Fibroblast of villous mesenchyme (primary cell): ENCODE measurements at places on chromosomes 3 and 15.

GRCh38 chr15:66908744-66909095 lies 156.7 kb upstream of the SMAD3 start:
- DNase-seq, result no peak

DNA sequence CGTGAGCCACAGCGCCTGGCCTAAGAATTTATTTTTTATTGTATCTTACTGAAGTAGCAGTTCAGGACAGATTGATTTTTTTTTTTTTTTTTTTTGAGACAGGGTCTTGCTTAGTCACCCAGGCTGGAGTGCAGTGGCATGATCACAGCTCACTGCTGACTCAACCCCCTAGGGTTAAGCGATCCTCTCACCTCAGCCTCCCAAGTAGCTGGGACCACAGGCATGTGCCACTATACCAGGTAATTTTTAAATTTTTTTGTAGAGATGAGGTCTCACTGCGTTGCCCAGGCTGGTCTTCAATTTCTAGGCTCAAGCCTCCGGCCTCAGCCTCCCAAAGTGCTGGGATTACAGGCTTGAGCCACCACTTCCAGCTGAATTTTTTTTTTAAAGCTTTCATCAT lies 99.8 kb upstream of the HERC1 start:
- no peak for DNase-seq

DNA sequence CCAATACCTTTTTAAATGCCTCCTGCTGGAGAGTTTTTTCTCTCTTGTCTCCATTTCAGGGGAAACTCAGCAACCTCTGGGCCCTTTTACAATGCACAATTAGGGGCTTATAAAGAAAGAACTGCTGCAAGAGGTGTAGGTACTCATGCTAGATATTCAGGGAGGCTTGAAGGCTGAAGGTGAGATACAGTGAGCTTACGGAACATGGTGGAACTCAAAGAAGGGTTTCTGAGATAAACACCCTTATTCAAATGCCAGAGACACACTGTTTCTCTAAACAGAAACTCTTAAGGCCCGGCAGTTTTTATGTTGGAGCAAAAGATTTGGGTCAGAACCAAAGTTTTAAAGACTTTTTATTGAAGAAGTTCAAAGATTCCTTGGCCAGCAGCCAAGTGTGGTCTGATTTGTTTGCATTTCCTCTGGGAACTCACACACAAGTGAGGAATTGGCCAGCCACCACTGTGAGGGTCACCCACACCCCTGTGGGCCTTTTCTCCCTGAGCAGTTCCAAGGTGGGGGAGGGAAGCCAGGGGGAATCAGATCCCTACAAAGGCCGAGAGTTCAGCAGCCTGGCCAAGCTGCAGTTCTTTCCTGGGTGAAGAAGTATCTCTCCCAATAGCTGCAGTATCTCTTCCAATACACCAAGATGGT lies 47.8 kb downstream of the TNFAIP8L3 start:
- peak; percentile 47 for DNase-seq

DNA sequence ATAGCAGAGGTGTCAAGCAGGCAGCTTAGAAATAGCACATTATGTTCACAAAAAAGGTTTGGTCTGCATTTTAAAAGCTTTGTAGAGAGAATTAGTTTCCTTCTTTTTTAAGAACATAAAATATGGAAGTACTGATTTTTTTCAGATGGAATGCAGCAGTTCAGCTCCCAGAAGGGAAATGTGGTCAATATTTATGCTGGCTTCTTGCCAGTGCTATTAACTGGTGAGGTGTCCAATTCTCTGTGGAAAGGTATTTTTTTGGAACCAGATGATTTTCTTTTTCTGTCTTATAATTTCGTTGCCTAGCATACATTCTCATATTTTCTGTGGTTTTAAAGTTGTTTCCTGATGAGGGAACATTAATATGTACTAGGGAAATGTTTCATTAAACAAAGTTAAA lies 211.4 kb upstream of the ZNF385D start:
- no peak for DNase-seq

DNA sequence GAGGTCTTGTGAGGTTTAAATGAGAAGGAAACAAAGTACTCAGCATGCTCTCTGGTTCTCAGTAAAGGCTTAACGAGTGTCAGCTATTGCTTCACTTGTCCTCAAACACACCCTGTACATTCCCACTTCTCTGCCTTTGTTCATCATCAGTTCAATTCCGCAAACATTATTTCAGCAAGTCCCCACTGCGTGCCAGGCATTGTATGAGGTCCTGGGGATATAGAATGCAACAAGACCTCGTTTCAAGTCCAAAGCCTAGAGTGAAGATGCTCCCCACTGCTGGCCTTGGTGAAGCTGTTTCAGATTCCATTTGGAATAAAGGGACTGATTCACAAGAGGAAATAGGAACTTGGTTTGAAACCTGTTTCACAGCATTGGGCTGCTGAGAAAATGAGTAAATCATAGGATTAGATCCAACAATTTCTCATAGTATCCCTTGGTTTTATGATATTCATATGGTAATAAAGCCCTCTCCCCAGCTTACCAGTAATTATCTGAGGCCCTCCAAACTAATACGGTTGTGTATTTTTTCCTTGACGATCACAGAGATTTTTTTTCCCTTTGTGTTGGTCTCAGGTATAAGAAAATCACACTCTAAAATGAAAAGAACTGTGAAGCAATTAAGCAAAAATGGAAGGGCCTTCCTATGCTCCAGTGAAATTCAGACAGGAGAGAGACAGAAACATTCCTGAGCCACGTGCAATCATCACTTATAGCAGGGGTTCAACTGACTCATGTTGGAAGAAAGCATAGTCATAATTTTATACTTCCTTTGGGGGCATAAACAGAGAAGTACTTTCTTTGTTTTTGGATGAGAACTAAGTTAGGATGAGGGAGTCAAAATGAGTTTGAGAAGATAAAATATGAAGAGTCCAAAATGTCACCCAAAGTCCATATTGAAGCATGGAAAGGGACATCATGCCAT lies 258.6 kb downstream of the RORA start:
- no peak for DNase-seq

DNA sequence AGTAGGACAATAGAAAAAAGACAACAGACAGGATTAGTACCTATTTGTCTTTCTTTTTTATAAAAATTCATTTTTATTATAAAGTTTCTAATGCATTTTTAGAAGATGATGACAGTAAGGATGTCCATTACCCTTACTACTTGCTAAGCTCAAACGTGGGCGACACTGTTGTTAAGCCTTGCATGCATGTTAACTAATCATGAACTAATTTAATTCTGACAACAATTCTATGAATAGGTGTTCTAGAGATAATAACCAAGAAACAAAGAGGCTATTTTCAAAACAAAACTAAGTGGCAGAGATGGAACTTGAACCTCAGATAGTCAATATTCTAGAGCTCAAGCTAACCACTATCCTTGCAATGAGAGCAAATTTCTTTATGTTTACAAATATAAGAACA lies 247.9 kb downstream of the GBE1 start:
- no peak for DNase-seq

- peak; percentile 32 for DNase-seq
Measured at GRCh38 chr3:12875857-12876836, 34.8 kb upstream of the RPL32 start.

GRCh38 chr15:89642106-89642505 lies 13.2 kb downstream of the KIF7 start:
- no peak for DNase-seq

DNA sequence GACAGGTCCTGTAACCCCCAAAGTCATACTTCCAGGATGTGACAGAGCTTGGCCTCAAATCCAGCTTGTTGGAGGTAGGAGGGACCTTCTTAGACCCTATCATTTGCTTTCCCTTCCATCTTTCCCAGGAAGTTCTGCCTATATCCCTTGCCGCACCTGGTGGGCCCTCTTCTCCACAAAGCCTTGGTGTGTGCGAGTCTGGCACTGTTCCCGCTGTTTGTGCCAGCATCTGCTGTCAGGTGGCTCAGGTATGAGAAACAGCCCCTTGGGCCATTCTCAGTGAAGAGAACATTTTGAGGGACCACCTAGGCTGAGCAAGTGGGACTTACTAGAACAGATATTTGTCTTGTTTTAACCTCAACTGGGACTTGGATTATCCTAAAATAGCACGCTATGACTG lies 1.3 kb downstream of the IL17RE start:
- DNase-seq, result no peak

DNA sequence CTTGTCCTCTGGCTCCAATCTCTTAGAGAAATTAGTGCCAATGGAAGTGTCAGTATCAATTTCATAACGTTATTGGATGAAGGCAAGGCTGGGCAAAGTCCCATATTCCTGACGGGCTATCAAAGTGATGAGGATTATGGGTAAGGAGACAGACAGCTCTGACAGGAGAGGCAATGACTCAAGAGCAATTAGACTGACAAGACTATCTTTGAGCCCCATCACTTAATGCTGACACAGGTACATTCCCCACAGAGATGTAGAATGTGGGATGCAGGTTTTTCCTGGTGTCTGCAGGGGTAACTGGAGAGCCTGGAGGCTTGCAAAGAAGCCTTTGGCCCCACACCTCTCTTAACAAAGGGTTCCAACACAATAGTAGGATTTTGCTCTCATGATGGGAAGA lies 208.3 kb downstream of the NTRK3 start:
- DNase-seq, result no peak

DNA sequence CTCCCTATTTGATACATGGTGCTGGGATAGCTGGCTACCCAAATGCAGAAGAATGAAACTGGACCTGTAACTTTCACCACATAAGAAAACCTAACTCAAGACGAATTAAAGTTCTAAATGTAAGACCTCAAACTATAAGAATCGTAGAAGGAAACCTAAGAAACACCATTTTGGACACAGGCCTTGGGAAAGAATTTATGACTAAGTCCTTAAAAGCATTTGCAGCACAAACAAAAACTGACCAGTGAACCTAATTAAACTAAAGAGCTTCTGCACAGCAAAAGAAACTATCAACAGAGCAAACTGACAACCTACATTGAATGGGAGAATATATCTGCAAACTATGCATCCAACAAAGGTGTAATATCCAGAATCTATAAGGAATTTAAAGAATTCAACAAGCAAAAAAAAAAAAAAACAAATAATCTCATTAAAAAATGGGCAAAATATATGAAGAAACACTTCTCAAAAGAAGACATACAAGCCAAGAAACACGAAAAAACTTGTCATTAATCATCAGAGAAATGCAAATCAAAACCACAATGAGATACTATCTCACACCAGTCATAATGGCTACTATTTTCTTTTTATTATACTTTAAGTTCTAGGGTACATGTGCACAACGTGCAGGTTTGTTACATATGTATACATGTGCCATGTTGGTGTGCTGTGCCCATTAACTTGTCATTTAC lies 37.0 kb downstream of the HDGFL3 start:
- DNase-seq, result peak; percentile 64

GRCh38 chr3:142244056-142244455 lies 18.7 kb upstream of the GK5 start:
- no peak for DNase-seq

DNA sequence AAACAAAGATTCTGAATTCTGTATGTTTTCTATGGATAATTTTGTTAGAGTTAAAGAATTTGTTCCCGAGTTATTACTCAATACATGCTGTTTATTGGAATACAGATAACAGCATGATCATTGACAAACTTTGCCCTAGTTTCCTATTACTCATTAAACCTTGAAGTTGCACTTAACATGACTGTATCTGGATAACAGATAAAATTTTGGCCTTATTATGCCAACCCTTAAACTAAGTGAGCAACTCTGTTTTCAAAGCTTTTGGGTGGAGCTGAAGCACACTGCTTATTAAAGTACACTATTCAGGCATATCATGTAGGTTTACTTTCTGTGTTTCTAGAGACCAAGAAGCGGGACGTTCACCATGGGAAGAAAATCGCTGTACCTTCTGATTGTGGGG lies at the start of gene AADAC:
Gene AADAC, plus strand, starts transcription at position 318 of the 400 bp plus-strand sequence. Its CDS starts 47 bp downstream, at position 365.
- peak; percentile 66 for DNase-seq

DNA sequence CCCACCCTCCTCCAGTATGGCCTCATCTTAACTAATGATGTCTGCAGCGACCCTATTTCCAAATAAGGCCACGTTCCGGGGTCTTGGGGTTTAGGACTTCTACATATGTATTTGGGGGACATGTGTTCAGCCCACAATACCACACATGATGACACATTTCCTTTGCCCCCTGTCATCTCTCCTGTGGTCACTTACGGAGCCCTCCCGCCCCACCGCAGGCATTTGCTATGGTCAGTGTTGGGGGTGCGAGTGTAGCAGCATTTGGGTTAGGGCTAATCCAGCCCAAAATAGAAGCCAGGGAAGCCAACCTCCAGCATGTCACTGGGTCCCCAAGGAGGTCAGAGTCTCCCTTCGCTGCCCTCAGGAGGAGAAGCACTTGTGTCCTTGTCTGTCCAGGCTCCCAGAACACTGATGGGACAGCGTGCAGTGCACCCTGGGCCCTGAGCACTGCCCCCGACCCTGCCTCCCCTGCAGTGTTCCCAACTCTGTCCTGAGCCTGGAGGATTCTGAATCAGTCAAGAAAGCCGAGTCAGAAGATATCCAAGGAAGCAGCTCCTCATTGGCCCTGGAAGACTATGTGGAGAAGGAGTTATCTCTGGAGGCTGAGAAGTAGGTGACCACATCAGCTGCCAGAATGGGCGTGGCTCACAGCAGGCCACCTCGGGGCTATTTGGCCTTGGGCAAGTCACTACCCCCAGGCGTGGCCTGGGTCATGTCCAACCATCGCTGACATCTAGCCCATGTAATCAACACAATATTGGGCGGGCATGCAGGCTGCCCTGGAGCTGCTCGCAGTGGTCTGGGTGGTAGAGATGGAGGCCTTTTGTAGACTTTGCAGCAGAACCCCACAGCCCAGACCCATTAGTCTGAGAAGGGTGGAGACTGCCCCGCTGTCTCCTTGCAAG lies 46.9 kb upstream of the FGD5 start:
- DNase-seq, result no peak

DNA sequence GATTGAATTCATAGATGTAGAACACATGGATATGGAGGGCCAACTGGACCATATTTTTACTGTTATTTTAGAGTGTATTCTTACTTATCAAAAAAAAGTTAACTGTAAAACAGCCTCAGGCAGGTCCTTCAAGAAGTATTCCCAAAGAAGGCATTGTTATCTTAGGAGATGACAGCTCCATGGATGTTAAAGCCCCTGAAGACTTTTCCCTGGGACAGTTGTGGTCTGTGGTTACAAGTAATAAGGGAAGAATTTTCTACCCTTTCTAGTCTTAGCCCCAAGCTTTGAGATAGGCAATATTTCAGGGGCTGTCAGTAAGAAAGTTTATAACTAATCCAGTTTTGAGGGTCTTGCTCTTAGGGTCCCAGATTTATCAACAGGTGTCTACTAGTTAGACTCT lies 62.5 kb downstream of the LRRC49 start:
- no peak for DNase-seq

DNA sequence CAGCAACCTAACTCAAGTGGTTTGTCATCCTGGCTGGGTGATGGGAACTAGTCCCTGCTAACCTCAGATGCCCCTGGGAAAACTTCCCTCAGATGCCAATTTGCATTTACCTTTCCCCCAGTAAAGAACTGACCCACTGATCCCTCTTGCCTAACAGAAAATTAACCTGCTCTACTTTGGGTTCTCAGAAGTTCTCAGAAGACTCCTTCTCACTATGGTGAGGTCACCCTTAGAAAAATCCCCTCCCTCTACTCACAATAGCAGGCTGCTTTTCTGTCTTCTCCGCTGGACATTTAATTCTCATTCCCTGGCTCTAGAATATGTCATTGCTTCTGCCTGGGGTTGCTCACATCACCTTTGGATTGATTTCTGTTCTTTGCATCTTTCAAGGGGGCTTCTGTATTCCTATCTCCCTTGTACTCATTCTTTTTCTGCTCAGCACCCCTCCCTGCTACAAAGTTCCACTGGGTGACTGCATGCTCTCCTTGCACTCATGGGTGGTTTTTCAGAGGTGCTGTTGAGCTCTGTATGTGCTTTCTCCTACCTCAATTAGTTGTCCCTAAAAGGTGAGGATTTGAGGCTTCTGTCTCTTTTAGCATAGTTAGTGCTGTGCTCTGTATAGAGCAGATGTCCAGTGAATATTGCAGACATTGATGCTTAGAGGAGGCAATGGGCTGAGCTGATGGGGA lies 869 bp downstream of the PLA1A start:
- DNase-seq, result no peak
